ENCODE measurements at places on chromosomes 7 and 10.

DNA sequence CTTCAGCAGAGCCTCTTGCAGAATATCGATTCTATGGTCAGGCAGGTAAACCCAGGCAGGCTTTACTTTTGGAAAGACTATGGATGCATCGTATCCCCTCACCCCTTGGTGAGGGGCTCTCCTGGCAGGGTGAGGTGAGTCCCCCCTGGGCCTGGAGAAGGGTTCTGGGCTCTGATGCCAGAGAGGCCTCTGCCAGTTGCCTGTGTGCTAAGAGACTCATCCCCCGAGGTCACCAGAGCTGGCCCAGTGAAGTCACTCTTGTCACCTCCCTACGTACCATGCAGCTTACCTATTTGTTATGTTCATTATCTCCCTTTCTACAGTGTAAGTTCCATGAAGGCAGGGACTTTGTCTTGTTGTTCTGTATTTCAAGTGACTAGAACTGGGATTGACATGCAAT is 51.3 kb downstream of the TSPAN15 start:
- no peak for DNase-seq

- DNase-seq, result no peak
These were observed 16.5 kb downstream of the C1QL3 start for GRCh38 chr10:16505161-16505560.

GRCh38 chr10:96044736-96045135 is 1.4 kb downstream of the CCNJ start:
- DNase-seq, result no peak

DNA sequence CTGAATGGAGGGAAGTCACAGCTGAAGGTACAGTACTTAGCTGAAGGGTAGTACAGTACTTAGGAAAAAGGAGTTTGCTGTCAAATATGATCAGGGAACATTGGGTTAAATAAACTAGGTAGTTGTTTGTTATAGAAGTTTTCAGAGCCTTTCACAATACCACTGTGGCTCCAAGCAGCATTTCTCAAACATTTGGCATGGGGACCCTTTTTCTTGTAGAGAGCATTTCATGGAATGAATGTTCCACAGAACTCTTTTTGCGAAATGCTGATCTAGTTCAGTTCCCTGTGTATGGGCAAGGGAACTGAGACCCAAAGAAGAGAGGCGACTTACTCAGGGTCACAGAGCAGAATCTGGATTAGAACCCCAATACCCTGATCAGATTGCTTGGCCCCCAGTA is 31.5 kb upstream of the DDX50 start:
- DNase-seq, result no peak

- DNase-seq, result no peak
These were observed at the start of gene GDF10 for GRCh38 chr10:47299611-47300428. GDF10 (plus strand) TSS chr10:47300197; CDS start chr10:47300652, 455 bp downstream.

DNA sequence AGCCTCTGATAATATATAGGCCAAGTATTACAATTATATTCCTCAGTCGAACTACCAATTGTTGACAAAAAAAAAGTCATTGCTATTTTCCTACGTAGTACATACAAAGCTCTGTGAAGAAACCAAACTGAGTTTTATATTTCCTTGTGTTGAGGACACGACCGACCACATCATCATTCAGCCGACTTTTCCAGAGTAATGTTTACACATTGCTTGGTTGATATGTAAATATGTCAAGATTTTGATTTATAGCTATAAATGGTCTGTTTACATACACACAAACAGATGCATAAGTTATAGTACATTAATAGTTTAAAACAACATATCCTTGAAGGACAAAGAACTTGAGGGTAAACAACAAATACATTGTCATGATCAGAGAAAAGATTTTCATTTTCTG is 121.5 kb downstream of the CRPPA start:
- no peak for DNase-seq

GRCh38 chr10:123766012-123766411 is 99.9 kb downstream of the GPR26 start:
- peak; percentile 91 for DNase-seq

- DNase-seq, result no peak
These were observed 921.7 kb upstream of the KCND2 start for GRCh38 chr7:119351320-119351719.

- no peak for DNase-seq
These were observed 678.1 kb downstream of the ANKRD7 start for GRCh38 chr7:118902600-118902999.
